ENCODE measurements at places on chromosomes 1 and 21.

GRCh38 chr1:33170351-33171274 lies 11.2 kb downstream of the TRIM62 start:
- no peak for DNase-seq

- no peak for DNase-seq
Observed at GRCh38 chr1:180521474-180522212, 19.3 kb upstream of the ACBD6 start.

GRCh38 chr1:182739545-182739944 lies 50.0 kb upstream of the NPL start:
- no peak for DNase-seq

DNA sequence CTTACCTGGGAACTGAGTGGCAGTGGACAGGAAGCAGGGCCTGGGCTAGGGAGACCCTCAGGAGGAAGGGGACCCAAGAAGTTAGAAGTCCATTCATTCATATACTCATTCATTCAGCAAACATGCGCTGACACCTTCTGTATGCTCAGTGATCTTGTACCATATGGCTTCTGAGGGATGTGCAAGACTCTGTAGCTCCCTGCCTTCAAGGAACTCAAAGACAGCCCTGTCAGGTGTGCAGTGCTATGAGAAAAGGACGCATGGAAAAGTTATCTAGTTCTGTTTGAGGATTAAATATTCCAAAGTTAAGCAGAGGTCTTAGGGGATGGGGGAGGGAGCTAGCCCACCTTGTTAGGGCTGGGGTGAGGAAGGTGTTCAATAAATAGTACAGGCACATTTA lies 12.5 kb downstream of the DMAP1 start:
- no peak for DNase-seq

- no peak for DNase-seq
Observed at GRCh38 chr1:21099034-21099868, 77.4 kb downstream of the EIF4G3 start.

DNA sequence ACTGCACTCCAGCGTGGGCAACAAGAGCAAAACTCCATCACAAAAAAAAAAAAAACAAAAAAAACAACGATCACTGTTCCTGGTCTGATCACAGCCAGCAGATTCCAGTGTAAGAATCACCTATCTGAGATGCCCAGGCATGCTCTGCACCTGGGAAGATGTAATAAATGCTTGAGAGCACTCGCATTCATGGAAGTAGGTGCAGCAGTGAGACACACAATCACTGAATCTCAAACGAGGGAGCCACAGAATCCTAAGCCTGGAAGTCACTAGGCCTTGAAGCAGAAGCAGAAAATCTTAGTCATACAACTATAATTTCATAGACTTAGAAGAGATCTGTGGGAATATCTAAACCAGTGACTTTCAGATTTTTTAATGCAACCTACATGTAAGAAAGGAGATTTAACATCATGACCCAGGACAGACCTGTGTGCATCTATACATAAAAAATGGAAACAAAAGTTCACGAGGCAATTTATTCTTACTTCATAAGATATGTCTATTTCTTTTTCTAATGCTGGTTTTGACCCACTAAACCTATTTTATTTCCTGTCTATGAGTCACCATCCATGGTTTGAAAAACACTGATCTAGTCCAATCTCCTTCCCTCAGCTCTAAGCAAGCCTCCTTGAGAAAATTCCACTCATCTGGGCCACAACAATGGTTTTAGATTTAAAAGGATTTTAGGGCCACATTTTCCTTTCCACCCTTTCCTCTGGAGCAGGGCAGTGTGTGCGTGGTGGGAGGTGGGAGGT lies 30.4 kb downstream of the RIMS3 start:
- DNase-seq = no peak

- peak; percentile 4 for DNase-seq
Observed at GRCh38 chr1:202807451-202807925, 733 bp downstream of the KDM5B start.

DNA sequence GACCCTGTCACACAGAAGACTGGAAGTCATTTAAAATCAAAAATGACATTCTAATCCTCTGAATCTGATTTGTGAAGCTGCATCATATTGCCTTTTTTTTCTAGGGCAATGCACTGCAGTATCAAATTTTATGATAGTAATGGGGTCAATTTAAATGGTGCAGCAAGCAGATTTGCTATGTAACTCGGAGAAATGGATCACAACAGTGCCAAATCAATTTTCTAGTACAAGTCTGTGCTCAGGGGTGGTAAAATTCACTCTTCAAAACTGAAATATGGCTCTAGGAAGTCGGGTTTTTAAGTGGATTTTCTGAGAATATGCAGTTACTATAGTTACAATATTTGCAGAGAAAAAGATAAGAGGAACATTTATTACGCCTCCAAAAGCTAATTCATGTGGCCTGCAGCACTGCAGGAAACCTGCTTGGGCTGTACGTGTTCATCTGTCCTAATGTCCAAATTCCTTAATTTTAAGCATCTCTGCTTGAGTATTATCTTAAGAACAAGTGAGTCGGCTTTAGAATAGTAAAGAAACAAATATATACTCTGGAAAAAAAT lies 31.5 kb downstream of the HLCS start:
- DNase-seq = no peak

DNA sequence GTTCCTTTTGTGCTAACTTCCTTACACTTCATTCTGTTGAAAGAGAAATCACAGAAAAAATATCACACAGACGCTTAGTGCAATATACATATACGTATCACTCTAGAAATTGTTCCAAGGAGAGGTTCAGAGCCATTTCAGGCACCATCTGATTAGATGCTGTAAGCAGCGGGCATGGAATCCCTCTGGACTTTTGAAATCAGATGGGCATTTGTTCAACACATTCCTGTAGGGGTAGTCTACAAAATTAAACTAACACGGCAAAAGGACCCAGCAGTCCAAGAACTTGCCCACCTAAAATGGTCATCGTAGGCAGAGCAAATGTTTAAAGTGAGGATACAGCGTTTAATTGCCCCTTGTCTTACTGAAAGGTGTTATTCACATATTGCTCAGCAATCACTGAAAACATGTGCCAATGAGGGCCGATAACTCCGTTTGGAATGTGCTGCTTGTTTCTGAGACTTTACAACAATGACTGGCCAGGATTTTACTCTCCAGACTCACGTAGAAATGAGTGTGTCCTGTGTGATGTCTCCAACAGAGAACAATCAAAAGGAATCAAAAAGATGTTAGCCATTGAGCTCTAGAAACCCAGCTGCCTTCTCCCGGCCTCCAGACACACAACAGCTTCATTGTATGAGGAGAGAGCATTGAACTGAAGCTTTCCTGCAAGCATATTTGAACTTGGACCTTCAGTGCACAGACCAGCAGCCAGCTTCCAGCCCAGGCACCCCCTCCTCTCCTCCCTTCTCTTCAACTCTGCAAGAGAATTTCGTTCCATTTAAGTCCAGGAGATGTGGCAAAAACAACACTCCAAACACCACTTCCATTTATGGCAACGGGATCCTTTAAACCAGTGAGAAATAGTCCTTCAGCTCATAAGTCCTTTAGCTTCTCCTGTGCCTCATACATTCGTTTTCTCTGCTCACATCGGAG lies 32.1 kb upstream of the ADORA3 start:
- DNase-seq = no peak

GRCh38 chr1:42179275-42179674 lies 14.7 kb upstream of the GUCA2A start:
- no peak for DNase-seq

GRCh38 chr1:117644696-117645311 lies 39.0 kb downstream of the TENT5C start:
- no peak for DNase-seq

GRCh38 chr1:109765896-109766615 lies 2.3 kb upstream of the EPS8L3 start:
- DNase-seq = no peak

DNA sequence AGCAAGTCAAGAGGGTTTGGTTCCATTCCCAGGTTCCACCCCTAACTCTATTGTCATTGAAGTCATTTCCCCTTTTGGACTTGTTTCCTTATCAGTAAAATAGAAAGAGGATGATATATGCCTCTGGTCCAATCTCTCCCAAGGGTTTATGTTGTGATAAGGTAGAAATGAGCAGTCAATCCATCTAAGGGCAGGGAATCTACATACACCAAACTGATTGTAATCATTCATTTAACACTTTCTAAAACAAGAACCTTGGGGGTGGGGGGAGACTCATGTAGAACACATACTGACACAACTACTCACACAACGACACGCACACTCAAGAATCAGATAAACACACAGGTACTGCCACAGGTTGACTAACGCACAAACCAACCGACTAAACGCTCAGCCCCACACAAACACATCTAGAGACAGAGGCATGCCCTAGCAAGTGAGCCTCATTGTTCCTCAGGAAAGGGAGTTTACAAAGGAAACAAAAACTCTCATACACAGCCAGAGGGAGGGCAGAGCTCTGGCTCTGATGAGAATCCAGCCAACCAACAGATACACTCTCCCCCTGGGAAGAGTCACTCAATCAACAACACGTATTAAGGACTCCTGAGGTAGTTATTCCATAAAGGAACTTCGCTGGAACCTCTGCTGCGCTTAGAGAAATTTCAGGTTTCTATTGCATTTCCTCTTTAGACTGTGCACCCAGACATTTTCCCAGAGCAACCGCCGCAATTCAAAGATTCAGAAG lies 1.0 kb downstream of the F11R start:
- no peak for DNase-seq

DNA sequence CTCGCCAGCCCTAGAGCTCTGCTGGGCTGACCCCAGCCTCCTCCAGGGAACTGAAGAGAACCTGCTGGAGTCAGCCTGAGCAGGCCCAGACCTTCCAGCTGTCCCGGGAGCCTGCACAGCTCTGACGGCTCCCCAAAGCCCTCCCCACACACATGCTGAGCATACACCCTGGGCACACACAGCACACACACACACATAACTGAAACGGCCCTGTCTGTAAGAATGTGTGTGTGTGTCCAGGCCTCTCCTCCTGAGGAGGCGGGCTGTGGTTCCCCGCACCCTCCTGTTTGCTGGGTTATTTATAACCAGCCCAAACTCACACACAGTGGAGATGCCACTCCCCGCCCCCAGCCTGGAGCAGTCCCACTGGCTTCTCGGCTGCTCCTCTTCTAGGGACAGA lies 20.2 kb downstream of the SDC3 start:
- DNase-seq = no peak

- no peak for DNase-seq
Observed at GRCh38 chr1:216119600-216119999, 303.6 kb downstream of the USH2A start.

GRCh38 chr1:228884196-228884595 lies 148.9 kb downstream of the RHOU start:
- DNase-seq = no peak

DNA sequence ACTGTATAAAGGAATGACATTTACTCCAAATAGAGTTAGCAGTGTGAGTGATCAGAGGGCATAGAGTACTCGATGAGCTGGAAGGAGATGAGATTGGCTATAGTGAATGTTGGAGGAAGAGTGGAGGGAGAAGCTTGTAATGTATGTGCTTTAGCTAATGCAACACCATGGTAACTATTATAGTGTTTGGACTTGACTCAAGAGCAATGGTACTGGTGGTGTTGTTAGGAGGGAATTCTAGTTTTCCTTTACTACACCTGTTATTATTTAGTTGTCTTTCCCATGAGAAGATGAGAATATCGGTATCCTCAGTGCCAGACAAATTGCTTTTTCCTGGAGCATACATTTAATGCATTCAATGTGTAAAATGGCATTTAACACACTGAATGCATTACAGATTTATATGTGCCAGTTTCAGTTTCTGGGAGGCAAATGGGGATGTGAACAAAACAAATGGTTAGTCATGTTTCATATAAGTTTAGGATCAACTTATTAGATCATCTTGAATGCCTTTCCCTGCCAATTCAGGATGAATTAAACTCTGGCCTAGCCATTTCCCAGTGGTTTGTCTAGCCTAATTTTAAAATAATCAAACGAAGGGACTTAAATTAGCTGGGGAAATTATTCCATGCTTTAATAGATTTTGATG lies 291.1 kb upstream of the ADAMTS5 start:
- DNase-seq = no peak

- DNase-seq = no peak
Observed at GRCh38 chr1:101190441-101190840, 46.4 kb upstream of the S1PR1 start.

DNA sequence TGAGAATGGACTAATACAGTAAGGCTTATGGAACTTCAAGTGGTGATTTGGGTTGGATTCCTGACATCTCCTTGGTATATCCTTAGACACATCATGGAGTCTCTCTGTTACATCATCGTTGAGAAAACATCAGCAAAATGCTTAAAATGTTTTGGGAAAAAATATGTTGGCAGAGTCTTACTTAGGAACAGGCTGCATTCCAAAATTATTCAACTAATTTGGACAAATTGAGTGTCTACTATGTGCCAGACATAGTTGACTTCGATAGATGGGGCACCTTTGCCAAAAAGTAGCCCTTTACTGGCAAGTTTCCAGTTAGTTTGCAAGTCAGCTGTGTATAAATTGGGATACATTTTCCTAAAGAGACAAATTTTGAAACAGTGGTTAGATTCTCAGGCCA lies 253.4 kb upstream of the ST6GALNAC5 start:
- DNase-seq = no peak

- no peak for DNase-seq
Observed at GRCh38 chr21:35172231-35172630, 123.1 kb upstream of the RUNX1 start.

- DNase-seq = no peak
Observed at GRCh38 chr1:42926235-42926878, 32.3 kb downstream of the SLC2A1 start.

DNA sequence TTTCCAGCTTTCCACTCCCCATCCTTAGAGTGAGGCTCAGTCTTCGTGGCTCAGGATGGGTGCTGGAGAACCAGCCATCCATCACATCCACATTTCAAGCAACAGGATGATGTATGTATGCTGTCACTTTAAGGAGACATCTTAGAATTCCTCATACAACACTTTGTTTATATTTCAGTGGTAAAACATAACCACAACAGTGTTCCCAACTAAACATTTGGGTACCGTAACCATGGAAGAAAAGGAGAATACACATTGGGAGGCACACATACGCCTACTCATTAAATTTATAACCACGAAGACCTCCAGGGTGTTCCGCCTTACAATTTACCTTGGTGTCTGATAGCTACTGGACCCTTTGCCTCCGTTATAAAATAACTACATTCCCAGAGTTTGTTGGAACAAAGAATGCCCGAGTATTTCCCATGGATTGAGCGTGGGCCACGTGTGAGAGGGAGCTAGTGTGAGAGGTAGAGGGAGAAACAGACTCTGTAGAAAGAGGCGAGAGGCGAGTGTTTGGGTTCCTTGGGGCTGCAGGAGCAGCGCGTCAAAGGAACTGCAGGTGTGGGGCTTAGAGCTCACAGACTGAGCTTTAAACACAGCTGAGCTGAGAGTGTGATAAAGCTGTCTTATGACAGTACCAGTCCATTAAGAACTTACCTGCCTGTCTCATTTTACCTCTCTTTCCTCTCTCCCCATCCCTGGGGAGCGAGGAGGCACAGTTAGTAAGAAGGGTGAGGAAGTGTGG lies 111.5 kb upstream of the USP24 start:
- DNase-seq = no peak

- DNase-seq = no peak
Observed at GRCh38 chr1:201904579-201904978, 15.9 kb downstream of the SHISA4 start.

DNA sequence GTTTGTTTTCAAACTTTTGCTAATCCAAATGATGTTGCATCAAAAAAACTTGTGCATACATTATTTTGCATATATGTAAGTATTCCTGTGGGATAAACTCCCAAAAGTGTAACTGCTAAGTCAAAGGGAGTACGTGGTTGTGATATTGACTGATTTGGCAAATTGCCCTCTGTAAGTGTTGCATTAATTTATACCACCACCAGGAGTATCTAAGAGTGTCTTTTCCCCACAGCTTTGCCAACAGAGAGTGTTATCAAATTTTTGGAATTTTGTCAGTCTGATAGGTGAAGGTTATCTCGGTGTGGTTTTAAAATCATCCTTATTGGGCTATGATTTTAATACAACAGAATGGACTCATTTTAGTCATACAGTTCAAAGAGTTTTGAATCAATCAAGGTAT lies 30.1 kb upstream of the PARP1 start:
- no peak for DNase-seq

All from stimulated activated CD8-positive, alpha-beta memory T cell treated with anti-CD3 and anti-CD28 coated beads, Interleukin-7, amount 100 ng/mL, for 1 hour (primary cell).